ENCODE measurements at places on chromosomes 3 and 15. TPM values are rescaled to one million over a fixed set of nuclear protein-coding genes. Genes with fewer than 3 reads are reported as not detected.

GRCh38 chr3:72347819-72348319 is 500.4 kb downstream of the SHQ1 start:
- no peak overlapping the region for H3K27ac ChIP-seq
- H3K36me3 ChIP-seq: no peaks in the 10 kb centered on the region
- no peaks in the 10 kb centered on the region for H3K27me3 ChIP-seq
- no peak overlapping the region for H3K4me3 ChIP-seq
- peaks cover 54% of the 10 kb centered on the region for H3K4me1 ChIP-seq

- H3K4me3 ChIP-seq: peak overlapping the region; percentile 86
- peaks cover 19% of the 10 kb centered on the region for H3K36me3 ChIP-seq
- H3K27ac ChIP-seq: peak overlapping the region; percentile 58
- H3K4me1 ChIP-seq: peaks cover 37% of the 10 kb centered on the region
Observed at GRCh38 chr3:46979958-46980497, 562 bp downstream of the NBEAL2 start.

DNA sequence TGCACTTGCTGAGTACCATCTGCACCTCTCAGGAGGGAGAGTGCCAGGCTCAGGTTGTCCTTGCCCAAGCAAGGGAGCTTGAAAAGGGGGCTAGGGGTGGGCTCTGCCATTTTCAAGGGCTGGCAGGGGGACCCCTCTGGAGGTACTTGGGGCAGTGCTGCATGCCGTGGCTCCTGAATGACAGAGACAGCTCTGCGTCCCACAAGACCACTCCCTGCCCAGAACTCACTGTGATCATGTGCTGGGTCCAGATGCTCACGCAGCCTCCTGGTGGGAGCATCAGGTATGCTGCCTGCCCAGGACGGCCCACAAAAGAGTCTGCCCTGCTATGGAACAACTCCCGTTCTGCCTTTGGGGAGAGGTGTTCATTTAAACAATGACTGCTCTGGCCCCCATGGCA is 165.2 kb downstream of the GOLGA6L4 start:
- H3K36me3 ChIP-seq: no peaks in the 10 kb centered on the region
- H3K4me1 ChIP-seq: no peaks in the 10 kb centered on the region
- DNase-seq: no peak
- no peak overlapping the region for H3K27ac ChIP-seq
- H3K4me3 ChIP-seq: no peak overlapping the region

GRCh38 chr15:35349916-35350315 is 196.0 kb downstream of the DPH6 start:
- no peak overlapping the region for H3K27ac ChIP-seq
- no peak for DNase-seq
- no peaks in the 10 kb centered on the region for H3K27me3 ChIP-seq
- H3K4me1 ChIP-seq: no peaks in the 10 kb centered on the region
- no peak overlapping the region for H3K4me3 ChIP-seq
- H3K36me3 ChIP-seq: no peaks in the 10 kb centered on the region

DNA sequence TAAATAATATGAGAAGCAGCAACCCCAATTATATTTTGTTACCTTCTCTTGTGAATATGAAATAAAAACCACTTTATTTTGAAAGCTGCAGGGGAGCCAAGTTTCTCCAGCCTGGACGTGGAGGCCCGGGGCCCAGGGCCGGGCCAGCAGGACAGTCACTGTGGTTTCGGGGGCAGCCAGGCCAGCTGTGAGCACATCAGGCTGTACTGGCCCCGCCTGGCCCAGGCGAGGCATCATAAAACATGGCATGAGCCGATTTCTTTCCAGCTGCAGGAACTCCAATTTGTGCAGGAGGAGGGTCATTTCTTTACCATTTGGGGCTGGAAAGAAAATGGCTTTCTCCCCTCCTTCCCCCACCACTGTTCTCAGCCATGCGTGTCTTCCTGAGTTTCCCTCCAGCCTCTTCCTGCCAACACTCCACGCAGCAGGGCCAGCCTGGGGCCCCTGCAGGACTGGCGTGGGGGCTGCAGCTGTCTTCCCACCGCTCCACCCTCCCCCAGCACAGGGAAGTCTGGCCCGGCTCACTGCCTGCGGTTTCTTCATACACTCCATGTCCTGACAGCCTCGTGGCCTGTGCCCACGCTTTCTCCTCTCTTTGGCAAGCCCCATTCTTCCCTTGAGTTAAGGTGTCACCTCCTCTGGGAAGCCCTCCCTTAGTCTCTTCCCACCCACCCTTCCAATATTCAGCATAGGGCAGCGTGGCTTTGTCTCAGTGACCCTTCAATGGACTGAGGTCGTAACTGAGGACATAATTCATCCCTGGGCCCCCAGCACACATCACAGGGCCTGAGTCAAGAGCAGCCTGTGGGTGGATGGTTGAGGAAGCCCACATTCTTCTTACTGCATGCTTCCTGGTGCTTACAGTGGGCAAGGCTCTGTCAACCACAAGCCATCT is 135.8 kb downstream of the CHSY1 start:
- no peak overlapping the region for H3K27ac ChIP-seq
- H3K4me3 ChIP-seq: no peak overlapping the region
- no peaks in the 10 kb centered on the region for H3K27me3 ChIP-seq

GRCh38 chr3:156761007-156761406 is 65.1 kb upstream of the LEKR1 start:
- DNase-seq: no peak
- H3K27ac ChIP-seq: no peak overlapping the region
- H3K4me1 ChIP-seq: peaks cover 20% of the 10 kb centered on the region
- peaks cover 20% of the 10 kb centered on the region for H3K36me3 ChIP-seq
- H3K4me3 ChIP-seq: no peak overlapping the region

DNA sequence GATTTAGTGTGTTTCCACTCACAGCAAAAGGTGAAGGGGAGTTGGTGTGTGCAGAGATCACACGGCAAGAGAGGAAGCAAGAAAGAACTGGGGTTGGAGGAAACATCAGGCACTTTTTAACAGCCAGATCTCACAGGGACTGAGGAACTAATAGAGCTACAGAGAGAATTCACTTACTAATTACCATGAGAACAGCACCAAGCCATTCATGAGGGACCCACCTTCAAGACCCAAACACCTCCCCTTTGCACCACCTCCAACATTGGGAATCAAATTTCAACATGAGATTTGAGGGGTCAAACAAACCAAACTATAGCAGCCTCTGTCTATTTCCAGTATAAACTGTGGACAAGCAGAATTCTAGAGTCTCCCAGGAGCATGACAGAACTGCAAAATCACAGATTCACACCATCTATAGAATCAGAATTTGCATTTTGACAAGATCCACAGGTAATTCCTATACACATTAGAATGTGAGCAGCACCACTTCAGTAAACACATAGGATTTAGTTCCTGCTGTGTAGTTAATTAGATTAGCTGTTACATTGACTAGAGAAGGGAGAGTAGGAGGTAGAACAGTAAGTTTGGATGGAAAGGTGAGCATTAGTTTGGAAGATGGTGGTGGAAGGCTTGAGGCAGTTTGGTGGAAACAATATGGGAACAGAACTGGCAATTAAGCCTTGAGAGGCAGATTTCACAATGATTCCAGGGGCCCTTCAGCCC is 311.7 kb downstream of the NSUN3 start:
- DNase-seq: no peak
- no peaks in the 10 kb centered on the region for H3K27me3 ChIP-seq
- H3K4me1 ChIP-seq: no peaks in the 10 kb centered on the region
- H3K36me3 ChIP-seq: no peaks in the 10 kb centered on the region
- no peak overlapping the region for H3K4me3 ChIP-seq
- H3K27ac ChIP-seq: no peak overlapping the region

DNA sequence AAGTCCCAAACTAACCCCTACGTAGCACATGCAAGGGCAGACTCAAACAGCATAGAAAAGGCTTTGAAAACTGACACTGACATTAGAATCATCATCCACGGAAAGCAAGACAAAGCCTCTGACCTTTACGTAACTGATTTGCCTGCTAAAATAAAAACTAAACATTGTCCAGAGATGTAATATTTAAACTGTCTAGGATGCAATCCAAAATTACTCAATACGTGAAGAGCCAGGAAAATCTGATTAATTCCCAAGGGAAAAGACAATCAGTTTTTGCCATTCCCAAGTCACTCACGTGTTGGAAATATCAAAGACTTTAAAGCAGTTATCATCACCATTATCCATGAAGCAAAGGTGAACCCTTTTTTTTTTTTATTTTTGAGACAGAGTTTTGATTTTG is 13.3 kb upstream of the IQCF1 start:
- no peak overlapping the region for H3K27ac ChIP-seq
- H3K4me1 ChIP-seq: no peaks in the 10 kb centered on the region
- H3K36me3 ChIP-seq: no peaks in the 10 kb centered on the region
- H3K4me3 ChIP-seq: no peak overlapping the region
- no peak for DNase-seq
- H3K27me3 ChIP-seq: peaks cover 18% of the 10 kb centered on the region

GRCh38 chr3:113287111-113287802 is 75.9 kb downstream of the BOC start:
- no peak for DNase-seq
- H3K4me1 ChIP-seq: peaks cover 6% of the 10 kb centered on the region
- no peaks in the 10 kb centered on the region for H3K36me3 ChIP-seq
- H3K4me3 ChIP-seq: no peak overlapping the region

DNA sequence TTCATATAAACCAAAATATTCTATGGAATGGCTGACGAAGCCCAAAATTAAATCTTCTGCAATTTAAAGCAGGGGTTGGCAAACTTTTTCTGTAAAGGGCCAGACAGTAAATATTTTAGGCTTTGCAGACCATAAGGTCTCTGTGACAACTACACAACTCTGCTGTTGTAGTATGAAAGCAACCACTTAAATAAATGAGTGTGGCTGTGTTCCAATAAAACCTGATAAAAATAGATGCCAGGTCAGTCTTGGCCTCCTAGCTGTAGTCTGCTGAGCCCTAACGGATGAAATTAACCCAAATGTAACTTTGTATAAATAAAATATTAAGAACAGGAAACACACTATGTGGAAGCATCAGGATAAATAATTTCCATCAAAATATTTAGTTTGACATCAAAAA is 104.2 kb downstream of the FBXL22 start:
- H3K4me1 ChIP-seq: peaks cover 4% of the 10 kb centered on the region
- H3K4me3 ChIP-seq: no peak overlapping the region
- H3K36me3 ChIP-seq: peaks cover 25% of the 10 kb centered on the region
- H3K27ac ChIP-seq: no peak overlapping the region

GRCh38 chr15:101362359-101362758 is 67.3 kb upstream of the SNRPA1 start:
- H3K4me1 ChIP-seq: peaks cover 4% of the 10 kb centered on the region
- no peaks in the 10 kb centered on the region for H3K36me3 ChIP-seq
- peaks cover 4% of the 10 kb centered on the region for H3K27me3 ChIP-seq
- no peak overlapping the region for H3K4me3 ChIP-seq
- no peak for DNase-seq

GRCh38 chr3:197908957-197909701 is 40.9 kb upstream of the RPL35A start:
- no peak overlapping the region for H3K27ac ChIP-seq
- H3K27me3 ChIP-seq: no peaks in the 10 kb centered on the region
- H3K4me3 ChIP-seq: no peak overlapping the region
- H3K36me3 ChIP-seq: peaks cover 6% of the 10 kb centered on the region

DNA sequence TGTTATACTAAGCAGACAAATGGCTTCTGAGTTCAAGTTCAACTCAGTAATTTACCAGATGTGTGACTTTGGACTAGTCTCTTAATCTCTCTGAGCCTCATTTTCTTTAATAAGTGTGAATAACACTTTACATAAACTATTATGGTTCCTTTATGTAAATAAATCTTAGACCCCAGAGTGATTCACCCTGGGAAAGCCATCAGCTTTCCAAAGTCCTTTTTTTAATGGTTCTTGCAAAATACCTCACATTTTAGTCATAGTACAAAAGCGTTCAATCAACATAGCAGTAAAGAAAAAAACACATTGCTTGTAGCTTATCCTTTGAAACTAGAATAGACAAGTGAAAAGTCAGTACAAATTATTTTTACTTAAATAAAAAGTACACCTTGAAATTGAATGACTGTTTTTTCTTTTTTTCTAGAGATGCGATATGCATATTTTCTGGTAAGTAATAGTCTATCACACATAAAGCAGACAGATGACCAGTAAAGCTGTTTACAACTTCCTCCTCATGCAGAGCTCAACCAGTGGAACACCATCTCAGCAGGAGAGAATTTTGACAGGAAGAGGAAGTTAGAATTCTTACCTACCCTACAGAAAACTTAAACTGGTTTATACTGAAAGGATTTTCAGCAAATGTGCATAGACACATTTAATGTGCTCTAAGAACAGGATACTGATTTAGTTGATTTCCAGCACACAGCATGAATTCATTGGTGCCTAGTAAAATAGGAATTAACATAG is 123.0 kb upstream of the AGBL1 start:
- H3K27me3 ChIP-seq: no peaks in the 10 kb centered on the region
- no peak overlapping the region for H3K27ac ChIP-seq
- H3K4me3 ChIP-seq: no peak overlapping the region
- H3K36me3 ChIP-seq: no peaks in the 10 kb centered on the region

DNA sequence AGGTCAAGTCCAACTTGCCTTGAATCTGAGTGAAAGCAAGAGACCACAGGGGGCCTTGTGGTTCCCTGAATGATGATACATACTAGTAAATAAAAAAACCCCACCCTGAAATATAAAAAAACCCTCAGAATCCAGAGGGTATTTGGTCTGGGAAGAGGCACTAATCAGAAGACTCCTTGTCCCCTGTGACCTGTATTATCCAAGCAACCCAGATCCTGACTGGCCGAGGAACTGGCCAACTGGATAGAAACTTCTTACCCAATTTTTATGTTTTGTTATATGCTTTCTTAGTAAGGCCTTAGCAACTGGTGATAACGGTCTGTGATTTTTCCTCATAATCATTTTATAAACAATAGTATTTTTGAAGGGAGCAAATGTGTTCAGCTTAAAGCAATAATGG is 17.5 kb downstream of the ABI3BP start:
- no peaks in the 10 kb centered on the region for H3K36me3 ChIP-seq
- no peak for DNase-seq
- H3K27me3 ChIP-seq: peaks cover 4% of the 10 kb centered on the region

- H3K27ac ChIP-seq: no peak overlapping the region
- peaks cover 3% of the 10 kb centered on the region for H3K27me3 ChIP-seq
- no peak for DNase-seq
Observed at GRCh38 chr3:190265796-190266195, 56.5 kb downstream of the CLDN1 start.

DNA sequence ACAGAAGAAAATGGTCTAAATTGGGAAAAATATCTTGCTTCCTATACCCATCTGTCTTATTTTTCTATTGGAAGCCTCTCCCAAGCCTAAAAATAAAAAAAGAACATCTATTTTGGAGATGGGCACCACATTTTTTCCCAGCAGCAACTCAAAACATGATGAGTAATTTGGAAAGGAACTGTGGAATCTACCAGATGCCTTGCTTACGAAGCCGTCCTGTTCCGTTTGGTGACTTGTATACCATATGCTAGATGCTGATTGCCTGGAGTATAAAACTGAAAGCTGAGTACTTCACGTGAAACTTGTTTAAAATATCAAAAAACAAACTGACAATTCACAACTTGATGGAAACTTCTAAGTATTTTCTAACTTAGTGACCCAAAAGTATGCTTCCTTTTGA is 491.0 kb downstream of the ROBO2 start:
- no peaks in the 10 kb centered on the region for H3K4me1 ChIP-seq
- no peaks in the 10 kb centered on the region for H3K36me3 ChIP-seq
- H3K27me3 ChIP-seq: no peaks in the 10 kb centered on the region
- H3K27ac ChIP-seq: no peak overlapping the region
- no peak for DNase-seq
- no peak overlapping the region for H3K4me3 ChIP-seq

GRCh38 chr3:197746801-197747237 is 2.9 kb upstream of the FYTTD1 start:
- no peak overlapping the region for H3K27ac ChIP-seq
- no peaks in the 10 kb centered on the region for H3K36me3 ChIP-seq
- peaks cover 4% of the 10 kb centered on the region for H3K27me3 ChIP-seq

The DUOX2 gene
- total RNA-seq: not detected

The TGM5 gene
- 0.21 TPM for total RNA-seq

The IMPG2 gene
- 0.05 TPM for total RNA-seq

The KLF15 gene
- total RNA-seq: 0.14 TPM

The TF gene
- 0.11 TPM for total RNA-seq

The CHRM5 gene
- total RNA-seq: not detected

The SH3GL3 gene
- total RNA-seq: not detected

The ROBO2 gene
- not detected for total RNA-seq
